Activated naive CD8-positive, alpha-beta T cell treated with anti-CD3 and anti-CD28 coated beads, Interleukin-2, amount 10 ng/mL, durations not matched to agents 7 days and 5 days (primary cell): ENCODE measurements at places on chromosomes 16 and 17. TPM values are rescaled to one million over a fixed set of nuclear protein-coding genes. Genes with fewer than 3 reads are reported as not detected.

The NOG gene
- total RNA-seq = 2.8 TPM

The TTYH2 gene
- total RNA-seq = 11.2 TPM

The PPY gene
- total RNA-seq = not detected

The CDH13 gene
- not detected for total RNA-seq

The TBC1D3I gene
- 0.78 TPM for total RNA-seq

The BICDL2 gene
- total RNA-seq = 1.6 TPM

The TSPAN10 gene
- 0.36 TPM for total RNA-seq

The CNTD1 gene
- total RNA-seq = 0.45 TPM

The DLX4 gene
- 0.69 TPM for total RNA-seq

The USH1G gene
- not detected for total RNA-seq

The GPR179 gene
- 0.06 TPM for total RNA-seq

The ANTKMT gene
- total RNA-seq = 21.6 TPM

The CDK3 gene
- total RNA-seq = 8.2 TPM

The CMTM1 gene
- total RNA-seq = 10.6 TPM

The CLEC3A gene
- not detected for total RNA-seq

The FBXL16 gene
- 15.9 TPM for total RNA-seq

The TBC1D3B gene
- 7.7 TPM for total RNA-seq

The ITGA2B gene
- 0.34 TPM for total RNA-seq

The RNF167 gene
- 202 TPM for total RNA-seq

The NPIPB9 gene
- 2.8 TPM for total RNA-seq

The SKAP1 gene
- 98.8 TPM for total RNA-seq

The KRTAP1-1 gene
- not detected for total RNA-seq

The CPHXL gene
- not detected for total RNA-seq

The C16orf95 gene
- total RNA-seq = 8.0 TPM

The HSPB9 gene
- total RNA-seq = 0.31 TPM
